Stimulated activated CD4-positive, alpha-beta T cell treated with anti-CD3 and anti-CD28 coated beads, Interleukin-1b, Interleukin-23, amount 100 ng/mL, for 4 hours (primary cell): ENCODE measurements at places on chromosomes 5 and 9.
A peak's percentile ranks its signal among the peaks of the same experiment; 100 is the strongest.

DNA sequence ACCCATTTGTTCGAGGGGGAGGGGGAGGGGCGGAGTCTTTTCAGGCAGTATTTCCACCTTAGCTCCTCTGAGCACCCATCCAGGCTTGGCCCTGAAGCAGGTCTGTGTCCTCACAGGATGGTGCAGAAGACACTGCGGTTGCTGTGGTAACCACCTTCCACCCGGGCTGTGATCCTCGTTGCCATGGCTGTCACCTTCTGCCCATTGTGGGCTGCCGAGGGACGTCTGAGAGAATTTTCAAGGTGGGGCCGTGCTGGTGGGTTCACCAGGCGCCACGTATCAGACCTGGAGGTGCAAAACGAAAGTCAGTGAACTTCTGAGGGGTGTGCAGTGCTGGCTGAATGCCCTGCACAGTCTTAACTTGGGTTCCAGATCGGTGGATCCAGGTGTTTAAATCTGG, 26.7 kb downstream of the POLR1E start:
- no peak for DNase-seq

GRCh38 chr5:177317959-177318377, 6.3 kb upstream of the MXD3 start:
- DNase-seq: peak; percentile 60

- DNase-seq: no peak
Measured at GRCh38 chr5:173187054-173187743, 42.9 kb downstream of the BNIP1 start.

GRCh38 chr5:175736652-175737051, 78.8 kb downstream of the HRH2 start:
- no peak for DNase-seq

GRCh38 chr5:154298065-154298464, 107.5 kb downstream of the GALNT10 start:
- DNase-seq: no peak

- no peak for DNase-seq
Measured at GRCh38 chr5:134462047-134462575, 50.4 kb upstream of the CDKN2AIPNL start.

DNA sequence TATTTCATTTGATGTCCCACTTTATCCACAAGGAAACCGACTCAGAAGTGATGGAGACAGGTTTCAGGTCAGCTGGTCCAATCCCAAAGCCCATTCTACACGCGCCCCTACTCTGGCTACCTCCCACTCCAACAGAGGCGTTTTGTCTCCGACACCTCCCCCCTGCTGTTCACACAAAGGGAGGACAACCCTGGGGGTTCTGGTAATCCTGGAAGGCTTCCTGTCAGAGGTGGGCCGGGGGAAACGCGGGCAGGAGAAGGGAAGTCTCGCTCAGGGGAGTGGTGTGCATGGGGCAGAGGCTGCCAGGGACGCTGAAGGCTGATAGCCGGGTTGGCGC, 39.7 kb upstream of the GABRP start:
- DNase-seq: no peak

DNA sequence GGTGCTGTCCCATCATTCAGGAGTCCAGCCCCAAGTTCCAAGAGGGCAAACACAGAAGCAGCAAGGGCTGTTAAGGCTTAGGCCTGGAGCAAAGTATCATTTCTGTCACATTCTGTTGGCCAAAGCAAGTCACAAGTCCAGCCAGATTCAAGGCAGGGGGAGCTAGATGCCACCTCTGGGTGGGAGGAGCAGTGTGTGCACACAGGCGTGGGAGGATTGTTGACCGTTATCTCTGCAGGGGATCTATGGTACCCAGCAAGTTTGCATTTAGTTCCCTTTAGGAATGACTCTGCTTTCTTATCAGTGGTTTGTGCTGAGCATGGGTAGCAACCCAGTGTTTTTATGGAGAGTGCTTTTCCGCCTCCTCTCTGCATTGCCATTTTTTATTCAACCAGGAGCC, 278.9 kb downstream of the NR3C1 start:
- DNase-seq: no peak

DNA sequence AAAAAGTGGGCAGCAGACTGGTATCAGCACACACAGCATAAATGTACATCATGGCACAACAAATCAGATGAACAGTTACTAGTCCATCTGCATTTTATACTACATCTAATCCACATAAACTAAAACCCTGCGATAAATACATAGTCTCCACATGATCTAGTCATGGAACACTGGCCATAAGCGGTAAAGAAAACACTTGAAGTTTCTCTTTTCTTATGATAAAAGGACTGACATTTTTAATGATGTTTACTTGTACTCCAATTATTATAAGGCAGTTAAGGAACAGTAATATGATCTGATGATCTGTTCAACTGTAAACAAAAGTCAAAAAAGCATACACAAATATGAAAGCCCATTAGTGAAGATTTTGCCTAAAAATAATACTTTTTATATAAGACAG, 112.5 kb downstream of the MPDZ start:
- no peak for DNase-seq

- no peak for DNase-seq
Measured at GRCh38 chr5:128014578-128014977, 69.0 kb upstream of the SLC12A2 start.
